ENCODE measurements at places on chromosomes 16 and 17.

- no peak for DNase-seq
Observed at GRCh38 chr17:2034806-2035540, 5.0 kb downstream of the DPH1 start.

- DNase-seq = no peak
Observed at GRCh38 chr17:60091109-60091508, 12.4 kb upstream of the HEATR6 start.

DNA sequence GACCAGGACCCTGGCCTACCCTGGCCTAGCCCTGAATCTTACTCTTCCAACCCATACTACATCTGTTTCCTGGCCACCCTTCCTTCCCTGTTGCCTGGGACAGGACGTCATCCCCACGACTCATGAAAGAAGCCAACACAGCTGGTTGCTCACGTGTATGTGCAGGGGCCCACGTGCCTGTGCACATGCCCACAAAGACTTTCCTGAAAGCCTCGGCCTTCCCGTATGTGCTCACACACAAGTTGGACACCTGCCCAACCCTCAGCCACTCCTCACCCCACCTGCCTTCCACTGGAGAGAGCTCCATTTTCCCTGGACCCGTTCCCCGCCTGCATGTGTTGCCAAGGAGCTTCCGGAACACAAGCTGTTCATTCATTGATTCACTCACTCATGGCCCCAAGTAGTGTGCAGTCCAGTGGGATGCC, 7.0 kb downstream of the PLXDC1 start:
- no peak for DNase-seq

DNA sequence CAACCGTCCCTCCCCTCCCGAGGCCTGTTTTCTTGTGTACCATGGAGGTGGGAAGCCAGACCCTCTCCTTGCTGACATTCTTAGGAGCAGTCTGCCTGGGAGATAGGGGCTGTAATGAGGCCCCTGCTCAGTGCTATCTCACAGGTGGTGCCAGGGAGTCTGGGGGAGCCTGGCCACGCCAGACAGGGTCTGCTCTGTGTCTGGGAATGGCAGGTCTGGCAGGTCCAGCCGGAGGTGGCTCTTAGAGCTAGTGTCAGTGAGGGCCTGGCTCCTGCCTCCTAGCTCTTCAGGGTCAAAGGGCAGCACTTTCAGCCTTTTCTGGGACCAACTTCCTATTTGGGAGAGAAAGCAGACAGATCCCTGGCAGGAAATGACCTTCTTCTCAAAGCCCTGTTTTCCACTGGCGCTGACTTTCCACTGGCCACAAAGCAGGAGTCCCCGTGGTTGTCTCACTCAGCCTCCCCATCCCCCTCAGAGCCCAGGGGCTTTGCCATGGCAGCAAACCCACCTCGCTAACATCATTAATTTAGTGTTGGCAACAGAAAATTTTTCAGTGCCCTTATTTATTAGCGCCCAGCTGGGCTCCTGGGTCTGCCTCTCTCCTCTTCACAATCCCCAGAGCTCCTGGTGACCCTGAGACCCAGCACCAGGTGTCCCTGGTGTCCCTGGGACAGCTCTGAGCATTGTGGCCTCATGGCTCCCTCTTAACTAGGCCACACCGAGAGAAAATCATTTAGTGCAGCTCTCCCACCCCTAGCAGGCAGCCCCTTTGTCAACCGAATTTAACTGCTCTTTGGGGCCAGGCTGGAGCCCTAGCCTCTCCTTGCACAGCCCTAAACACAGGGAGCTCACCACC, 24.0 kb upstream of the DOK4 start:
- no peak for DNase-seq

DNA sequence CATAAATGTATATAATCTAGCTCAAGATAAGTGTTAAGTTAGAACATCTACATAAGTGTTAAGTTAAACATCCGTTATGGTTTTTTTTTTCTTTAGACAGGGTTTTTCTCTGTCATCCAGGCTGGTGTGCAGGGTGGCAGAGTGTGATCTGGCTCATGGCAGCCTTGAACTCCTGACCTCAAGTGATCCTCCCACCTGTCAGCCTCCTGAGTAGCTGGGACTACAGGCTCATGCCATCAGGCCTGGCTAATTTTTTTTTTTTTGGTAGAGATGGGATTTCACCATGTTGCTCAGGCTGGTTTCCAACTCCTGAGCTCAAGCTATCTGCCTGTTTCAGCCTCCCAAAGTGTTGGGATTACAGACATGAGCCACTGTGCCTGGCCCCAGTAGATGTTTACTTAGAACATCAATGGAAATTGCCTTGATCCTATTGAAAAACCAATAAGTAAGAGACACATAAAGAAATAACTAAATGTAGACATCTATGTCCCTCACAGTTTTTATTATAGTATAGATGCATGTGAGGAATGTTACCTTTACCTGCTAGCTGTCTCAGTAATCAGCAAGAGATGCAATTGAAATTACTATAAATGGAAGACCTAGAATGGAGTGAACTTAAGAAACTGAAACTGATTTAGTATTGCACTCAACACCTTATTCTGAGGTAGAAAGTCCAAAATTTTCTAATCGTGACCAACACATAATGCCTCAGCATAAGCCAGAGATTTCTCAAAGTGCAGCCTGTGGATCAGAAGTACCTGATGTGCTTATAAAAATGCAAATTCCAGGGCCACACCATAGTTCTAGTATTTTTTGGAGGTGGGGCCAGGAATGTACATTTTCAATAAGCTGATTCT, 5.5 kb upstream of the FAM20A start:
- no peak for DNase-seq

GRCh38 chr16:19330841-19331397, 45.4 kb downstream of the CLEC19A start:
- DNase-seq = no peak

- no peak for DNase-seq
Observed at GRCh38 chr17:5610956-5611355, 26.6 kb upstream of the NLRP1 start.

DNA sequence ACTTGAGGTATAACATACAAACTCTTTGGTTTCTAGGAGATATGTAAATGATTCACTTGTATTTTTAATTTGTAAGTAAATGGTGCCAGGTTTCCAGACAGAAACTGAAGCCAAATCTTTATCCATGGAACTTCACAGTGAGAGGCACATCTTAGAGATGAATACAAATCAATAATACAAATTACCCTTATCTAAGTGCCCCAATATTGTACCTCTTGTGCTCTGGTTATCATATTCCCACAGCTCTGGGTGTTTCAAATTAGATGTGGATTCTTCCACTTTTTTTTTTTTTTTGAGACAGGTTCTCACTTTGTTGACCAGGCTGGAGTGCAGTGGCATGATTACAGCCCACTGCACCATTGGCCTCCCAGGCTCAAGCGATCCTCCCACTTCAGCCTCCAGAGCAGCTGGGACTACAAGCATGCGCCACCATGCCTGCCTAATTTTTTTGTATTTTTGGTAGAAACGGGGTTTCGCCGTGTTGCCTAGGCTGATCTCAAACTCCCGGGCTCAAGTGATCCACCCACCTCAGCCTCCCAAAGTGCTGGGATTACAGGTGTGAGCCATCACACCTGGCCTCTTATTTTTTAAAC, 38.0 kb upstream of the DHX40 start:
- DNase-seq = no peak

GRCh38 chr16:57113042-57113453, 20.7 kb downstream of the CPNE2 start:
- no peak for DNase-seq

Data from stimulated activated CD8-positive, alpha-beta memory T cell treated with anti-CD3 and anti-CD28 coated beads, Interleukin-7, amount 100 ng/mL, for 4 hours (primary cell).